ENCODE measurements at places on chromosomes 5 and 9.
A peak's percentile ranks its signal among the peaks of the same experiment; 100 is the strongest.

DNA sequence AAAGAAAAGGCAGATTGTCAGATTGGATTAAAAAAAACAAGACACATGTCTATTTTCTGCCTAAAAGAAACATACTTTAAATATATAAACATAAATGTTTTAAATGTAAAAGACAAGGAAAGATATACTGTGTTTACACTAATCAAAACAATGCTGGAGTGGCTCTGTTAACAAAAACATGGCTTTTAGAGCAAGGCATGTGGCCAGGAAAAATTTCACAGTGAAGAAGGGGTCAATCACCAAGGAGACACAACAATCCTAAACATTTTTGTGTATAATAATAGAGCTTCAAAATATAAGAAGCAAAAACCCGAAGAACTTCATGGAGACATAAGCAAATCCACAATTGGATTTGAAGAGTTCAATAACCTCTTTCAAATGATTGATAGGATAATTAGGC is 18.5 kb upstream of the GADD45G start:
- no peak overlapping the region for H3K4me3 ChIP-seq
- H3K4me1 ChIP-seq, result no peaks in the 10 kb centered on the region
- no peak for DNase-seq
- H3K27ac ChIP-seq, result no peak overlapping the region
- H3K27me3 ChIP-seq, result peaks cover 61% of the 10 kb centered on the region

- no peak overlapping the region for H3K27ac ChIP-seq
- no peaks in the 10 kb centered on the region for H3K27me3 ChIP-seq
- H3K4me3 ChIP-seq, result no peak overlapping the region
Observed at GRCh38 chr9:14193328-14193990, 120.5 kb downstream of the NFIB start.

- H3K27ac ChIP-seq, result no peak overlapping the region
- peaks cover 6% of the 10 kb centered on the region for H3K4me1 ChIP-seq
- H3K4me3 ChIP-seq, result no peak overlapping the region
- DNase-seq, result peak; percentile 89
- H3K36me3 ChIP-seq, result no peaks in the 10 kb centered on the region
- H3K27me3 ChIP-seq, result peaks cover 10% of the 10 kb centered on the region
Observed at GRCh38 chr5:180868960-180869359, 7.9 kb upstream of the ZFP62 start.

DNA sequence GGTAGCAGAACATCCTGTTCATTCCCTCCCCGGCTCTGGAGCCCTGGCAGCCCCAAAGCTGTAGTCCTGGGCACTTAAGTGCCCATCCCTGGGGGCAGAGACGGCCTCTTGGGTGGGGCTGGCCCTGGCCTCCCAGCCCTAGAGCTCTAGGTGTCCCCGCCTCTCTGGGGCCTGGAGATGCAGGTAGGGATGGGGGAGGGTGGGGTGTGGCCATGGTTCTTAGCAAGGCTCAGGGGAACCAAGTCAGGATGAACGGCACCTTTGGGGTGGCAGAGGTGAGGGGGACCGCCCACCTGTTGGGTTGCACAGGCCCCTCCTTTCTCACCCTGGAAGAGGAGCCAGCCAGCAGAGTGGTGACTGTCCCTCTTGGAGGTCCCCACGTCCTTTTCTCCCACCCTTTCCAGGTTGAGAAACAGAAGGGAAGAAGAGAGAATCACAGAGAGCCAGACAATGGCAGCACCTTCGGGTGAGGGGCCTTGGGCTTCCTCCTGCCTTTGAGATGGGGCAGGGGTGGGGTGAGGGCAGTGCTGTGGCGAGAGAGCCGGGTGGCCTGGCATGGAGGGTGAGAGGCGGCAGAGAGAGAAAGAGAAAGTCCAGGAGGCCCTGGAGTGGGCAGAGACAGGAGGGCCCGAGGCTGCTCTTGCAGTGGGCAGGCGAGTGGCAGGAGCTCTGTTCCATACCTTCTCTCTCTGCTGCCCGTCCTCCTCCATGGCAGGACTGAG is 2.3 kb downstream of the CRAT start:
- peaks cover 15% of the 10 kb centered on the region for H3K4me1 ChIP-seq
- no peaks in the 10 kb centered on the region for H3K27me3 ChIP-seq
- peak overlapping the region; percentile 96 for H3K4me3 ChIP-seq
- DNase-seq, result no peak
- H3K27ac ChIP-seq, result no peak overlapping the region

- no peak overlapping the region for H3K4me3 ChIP-seq
- no peaks in the 10 kb centered on the region for H3K27me3 ChIP-seq
- no peak overlapping the region for H3K27ac ChIP-seq
- H3K36me3 ChIP-seq, result peaks cover 5% of the 10 kb centered on the region
- H3K4me1 ChIP-seq, result peaks cover 24% of the 10 kb centered on the region
Observed at GRCh38 chr5:157823655-157824054, 35.3 kb downstream of the CLINT1 start.

DNA sequence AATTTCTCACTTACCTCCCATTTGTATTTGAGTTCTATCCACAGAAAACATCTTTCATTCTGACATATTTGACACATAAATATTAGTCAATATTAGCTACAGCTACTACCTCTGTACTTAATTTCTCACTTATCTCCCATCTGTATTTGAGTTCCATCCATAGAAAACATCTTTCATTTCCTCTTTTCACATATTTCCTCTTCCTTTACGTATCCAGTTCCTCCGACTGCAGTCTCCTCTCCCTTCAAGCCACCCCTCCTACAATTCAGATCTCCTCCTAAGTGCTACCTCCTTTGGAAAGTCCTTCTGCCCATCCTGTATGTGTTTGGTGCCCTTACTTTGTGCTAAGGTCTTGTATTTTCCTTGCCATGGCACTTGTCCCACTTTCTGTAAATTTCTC is 1.6 kb downstream of the SREK1IP1 start:
- peak overlapping the region; percentile 97 for H3K4me3 ChIP-seq
- peak overlapping the region; percentile 39 for H3K27ac ChIP-seq
- no peak for DNase-seq
- peaks cover 39% of the 10 kb centered on the region for H3K4me1 ChIP-seq

DNA sequence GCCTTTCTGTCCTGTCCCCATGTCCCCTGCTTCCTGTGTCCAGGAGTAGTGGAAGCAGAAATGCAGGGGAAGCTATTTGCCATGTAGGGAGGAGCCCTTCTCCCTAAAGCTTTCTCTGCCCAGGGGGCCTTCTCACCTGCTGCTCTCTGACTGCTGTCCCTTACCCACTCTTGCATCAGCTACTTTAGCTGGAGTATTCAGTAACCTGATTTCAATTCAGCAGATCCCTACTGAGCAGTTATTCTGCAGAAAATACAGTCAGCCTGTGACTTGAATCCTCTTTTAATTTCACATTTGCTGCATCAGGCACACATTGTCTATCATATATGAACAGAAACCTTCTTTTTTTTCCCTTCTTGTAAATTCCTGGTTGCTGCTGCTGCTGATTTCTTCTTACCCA is 90.4 kb downstream of the MVB12B start:
- no peaks in the 10 kb centered on the region for H3K36me3 ChIP-seq
- H3K4me1 ChIP-seq, result peaks cover 22% of the 10 kb centered on the region
- H3K27me3 ChIP-seq, result peaks cover 5% of the 10 kb centered on the region
- DNase-seq, result no peak

GRCh38 chr9:36194326-36195000 is 3.7 kb downstream of the CLTA start:
- peak overlapping the region; percentile 11 for H3K4me3 ChIP-seq
- peak overlapping the region; percentile 69 for H3K27ac ChIP-seq
- H3K27me3 ChIP-seq, result no peaks in the 10 kb centered on the region

GRCh38 chr5:68714810-68715209 is 379.0 kb upstream of the SLC30A5 start:
- no peak for DNase-seq
- H3K27ac ChIP-seq, result no peak overlapping the region
- no peaks in the 10 kb centered on the region for H3K27me3 ChIP-seq
- peaks cover 23% of the 10 kb centered on the region for H3K4me1 ChIP-seq
- no peak overlapping the region for H3K4me3 ChIP-seq

DNA sequence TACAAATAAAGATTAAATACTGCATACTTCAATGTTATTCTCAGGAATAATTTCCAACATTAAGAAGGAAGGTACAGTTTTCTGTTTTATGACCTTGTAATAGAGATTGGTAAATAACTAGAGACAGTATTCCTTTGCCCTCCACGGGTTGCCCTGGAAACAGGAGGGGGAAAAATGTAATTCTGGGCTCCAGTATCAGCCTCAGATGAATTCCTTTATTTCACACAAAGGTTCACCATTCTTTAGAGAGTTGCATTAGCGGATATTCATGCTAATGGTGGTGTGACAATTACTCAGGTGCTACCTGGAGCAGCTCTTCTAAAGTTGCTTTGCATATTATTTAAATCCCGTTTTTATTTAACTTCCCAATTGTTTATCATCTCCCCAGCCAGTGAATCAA is 42.6 kb downstream of the CETN3 start:
- no peak for DNase-seq
- H3K4me3 ChIP-seq, result no peak overlapping the region
- H3K27ac ChIP-seq, result no peak overlapping the region

DNA sequence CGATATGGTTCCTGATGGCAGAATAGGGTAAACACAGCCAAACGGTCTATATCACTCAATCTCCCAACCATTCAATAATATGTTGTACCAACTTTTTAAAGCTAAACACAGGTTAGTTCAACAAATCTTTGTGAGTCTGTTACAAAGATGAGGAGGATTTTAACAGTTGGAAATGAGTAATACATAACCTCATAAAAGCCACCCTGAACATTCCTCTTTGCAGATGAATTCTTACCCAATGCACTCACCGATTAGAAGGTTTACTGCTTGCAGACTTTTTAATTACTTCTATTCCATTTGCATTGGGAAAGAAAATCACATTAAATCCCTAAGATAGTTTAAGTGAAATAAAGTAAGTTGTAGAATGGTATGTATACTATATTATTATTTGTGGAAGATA is 23.3 kb upstream of the TRMT10B start:
- peaks cover 2% of the 10 kb centered on the region for H3K4me1 ChIP-seq
- DNase-seq, result no peak

- H3K4me1 ChIP-seq, result no peaks in the 10 kb centered on the region
- no peak for DNase-seq
Observed at GRCh38 chr5:74167206-74167929, 473.2 kb downstream of the ENC1 start.

DNA sequence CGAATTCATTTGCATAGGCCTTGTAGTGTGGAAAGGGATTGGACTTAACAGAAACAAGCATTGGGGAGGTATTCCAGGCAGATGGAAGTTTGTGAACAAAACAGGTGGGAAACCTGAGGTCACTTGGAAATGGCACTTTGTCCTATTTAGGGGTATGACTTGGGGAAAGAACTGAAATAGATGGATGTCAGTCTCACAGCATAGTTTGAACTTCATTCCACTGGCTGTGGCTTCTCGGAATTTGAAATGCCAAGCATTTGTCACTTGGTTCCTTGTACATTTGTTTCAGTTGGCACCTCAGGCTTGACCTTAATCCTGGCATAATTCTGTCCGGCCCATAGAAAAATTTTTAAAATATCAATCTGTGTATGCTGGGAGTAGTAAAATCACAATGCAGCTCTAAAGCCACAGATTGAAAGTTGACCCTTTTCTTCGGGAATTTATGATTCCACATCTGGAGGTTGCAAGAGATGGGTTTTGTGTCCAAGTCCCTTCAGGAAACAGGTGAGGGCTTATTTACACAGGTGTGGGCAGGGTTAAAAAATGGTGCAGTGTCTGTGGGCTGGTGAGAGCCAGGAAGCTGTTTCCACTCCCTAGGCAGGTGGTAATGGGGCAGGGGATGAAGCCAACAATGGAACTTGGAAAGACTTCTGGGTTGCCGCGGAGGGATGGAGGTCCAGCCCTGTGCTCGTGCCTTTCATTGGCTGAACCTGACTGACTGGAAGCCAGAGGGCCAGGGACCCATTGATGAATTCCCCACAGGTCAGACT is 39.2 kb upstream of the PDE8B start:
- H3K27me3 ChIP-seq, result peaks cover 10% of the 10 kb centered on the region
- H3K4me3 ChIP-seq, result no peak overlapping the region
- DNase-seq, result no peak
- H3K27ac ChIP-seq, result no peak overlapping the region
- H3K36me3 ChIP-seq, result no peaks in the 10 kb centered on the region

GRCh38 chr9:35079041-35079425 is 709 bp downstream of the FANCG start:
- H3K4me1 ChIP-seq, result peaks cover 33% of the 10 kb centered on the region
- no peak for DNase-seq
- no peaks in the 10 kb centered on the region for H3K27me3 ChIP-seq
- H3K4me3 ChIP-seq, result peak overlapping the region; percentile 99

DNA sequence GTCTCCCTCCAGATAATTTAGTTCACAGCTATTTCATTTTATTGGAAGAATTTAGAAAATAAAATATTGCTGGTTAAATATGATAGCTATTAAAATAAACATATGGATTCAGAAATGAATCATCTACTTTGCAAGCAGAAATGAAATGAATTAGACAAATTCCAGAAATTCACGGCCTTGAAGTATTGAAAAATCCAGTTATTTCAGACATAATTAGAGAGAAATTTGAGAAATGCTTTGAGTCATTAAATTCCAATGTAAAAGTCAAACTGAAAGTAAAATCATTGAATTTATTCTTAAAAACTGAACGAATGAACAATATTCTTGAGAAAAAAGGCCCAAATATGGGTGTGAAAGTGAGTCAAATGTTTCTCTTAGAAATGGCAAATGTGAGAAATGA is 632.6 kb upstream of the EDIL3 start:
- H3K36me3 ChIP-seq, result no peaks in the 10 kb centered on the region
- H3K27ac ChIP-seq, result no peak overlapping the region
- no peaks in the 10 kb centered on the region for H3K4me1 ChIP-seq
- H3K27me3 ChIP-seq, result no peaks in the 10 kb centered on the region
- no peak overlapping the region for H3K4me3 ChIP-seq

- DNase-seq, result no peak
- no peaks in the 10 kb centered on the region for H3K36me3 ChIP-seq
- H3K27me3 ChIP-seq, result peaks cover 22% of the 10 kb centered on the region
- H3K4me3 ChIP-seq, result no peak overlapping the region
- H3K27ac ChIP-seq, result no peak overlapping the region
Observed at GRCh38 chr5:176418251-176418650, 1.9 kb upstream of the CLTB start.

DNA sequence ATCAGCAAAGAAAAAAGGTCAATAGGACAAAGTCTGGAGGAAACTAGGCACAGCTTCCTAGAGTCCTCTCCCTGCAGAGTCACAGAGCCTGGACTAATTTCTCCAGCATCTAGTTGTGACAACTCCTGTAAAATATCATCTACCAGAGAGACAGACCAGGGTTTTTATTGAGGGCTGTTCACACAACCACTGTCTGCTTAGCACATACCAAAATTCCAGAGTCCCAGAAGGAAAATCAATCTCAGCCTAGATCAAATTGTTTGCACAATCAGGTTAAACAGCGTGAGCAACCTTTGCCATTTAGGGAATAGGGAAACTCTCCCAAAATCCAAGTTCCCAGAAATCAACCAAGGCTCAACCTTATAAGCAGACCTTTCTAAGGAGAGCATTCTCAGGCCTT is 190.3 kb downstream of the SYK start:
- no peaks in the 10 kb centered on the region for H3K36me3 ChIP-seq
- H3K4me1 ChIP-seq, result no peaks in the 10 kb centered on the region
- peaks cover 12% of the 10 kb centered on the region for H3K27me3 ChIP-seq

DNA sequence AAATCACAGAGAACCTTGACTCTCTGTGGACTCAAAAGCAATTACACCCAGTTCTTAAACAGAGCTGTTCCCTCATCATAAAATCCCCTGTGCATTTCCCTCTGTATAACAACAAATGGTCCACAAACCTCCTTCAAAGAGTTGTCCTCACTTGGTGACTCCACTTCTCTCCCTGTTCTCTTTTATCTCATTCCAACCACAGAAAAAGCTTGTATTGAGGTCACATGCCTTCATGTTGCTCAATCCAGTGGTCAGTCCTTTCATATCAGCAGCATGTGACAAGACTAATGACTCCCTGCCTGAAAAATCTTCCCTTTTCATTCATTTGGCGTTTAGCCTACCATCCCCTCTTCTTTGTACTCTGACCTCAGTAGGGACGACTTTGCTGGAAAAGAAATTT is 158.0 kb downstream of the DEPDC1B start:
- no peak overlapping the region for H3K27ac ChIP-seq
- H3K4me3 ChIP-seq, result no peak overlapping the region
- no peaks in the 10 kb centered on the region for H3K36me3 ChIP-seq
- H3K27me3 ChIP-seq, result no peaks in the 10 kb centered on the region
- H3K4me1 ChIP-seq, result no peaks in the 10 kb centered on the region
- no peak for DNase-seq
